ENCODE measurements at places on chromosomes 5 and 9.

DNA sequence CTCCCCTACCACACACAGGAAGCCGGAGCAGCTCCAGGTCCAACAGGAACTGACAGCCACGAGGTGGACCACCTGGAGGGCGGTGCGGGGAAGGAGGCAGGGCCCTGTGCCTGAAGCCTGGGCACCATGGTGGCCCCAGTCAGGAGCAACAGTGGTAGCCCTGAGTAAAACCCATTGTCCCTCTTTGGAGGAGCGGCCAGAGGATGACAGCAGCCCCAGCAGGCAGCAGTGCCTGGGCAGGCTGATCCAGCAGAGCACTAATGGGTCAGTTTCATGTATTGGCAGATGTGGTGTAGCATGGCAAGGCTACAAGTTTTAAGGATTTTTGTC, 47.7 kb upstream of the GARNL3 start:
- DNase-seq = no peak

DNA sequence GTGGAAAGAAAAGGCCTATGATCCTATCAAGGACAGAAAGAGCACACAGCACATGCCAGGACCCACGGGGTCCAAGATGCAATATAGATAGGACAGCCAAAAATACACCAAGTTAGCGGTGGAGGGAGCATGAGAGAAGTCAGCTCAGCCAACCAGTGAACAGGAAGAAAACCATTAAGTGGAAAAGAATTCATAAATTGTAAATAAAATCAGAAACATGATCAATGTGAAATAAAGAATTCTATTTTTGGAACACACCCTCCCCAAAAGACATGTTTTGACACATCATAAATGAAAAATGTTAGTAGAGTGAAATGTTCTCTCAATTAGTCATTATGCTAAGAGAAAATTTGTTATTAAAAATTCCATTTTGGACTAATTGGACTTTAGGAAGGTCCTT, 35.6 kb downstream of the ATPSCKMT start:
- DNase-seq = no peak

GRCh38 chr5:115087951-115088350, 81.8 kb downstream of the TRIM36 start:
- DNase-seq = no peak

DNA sequence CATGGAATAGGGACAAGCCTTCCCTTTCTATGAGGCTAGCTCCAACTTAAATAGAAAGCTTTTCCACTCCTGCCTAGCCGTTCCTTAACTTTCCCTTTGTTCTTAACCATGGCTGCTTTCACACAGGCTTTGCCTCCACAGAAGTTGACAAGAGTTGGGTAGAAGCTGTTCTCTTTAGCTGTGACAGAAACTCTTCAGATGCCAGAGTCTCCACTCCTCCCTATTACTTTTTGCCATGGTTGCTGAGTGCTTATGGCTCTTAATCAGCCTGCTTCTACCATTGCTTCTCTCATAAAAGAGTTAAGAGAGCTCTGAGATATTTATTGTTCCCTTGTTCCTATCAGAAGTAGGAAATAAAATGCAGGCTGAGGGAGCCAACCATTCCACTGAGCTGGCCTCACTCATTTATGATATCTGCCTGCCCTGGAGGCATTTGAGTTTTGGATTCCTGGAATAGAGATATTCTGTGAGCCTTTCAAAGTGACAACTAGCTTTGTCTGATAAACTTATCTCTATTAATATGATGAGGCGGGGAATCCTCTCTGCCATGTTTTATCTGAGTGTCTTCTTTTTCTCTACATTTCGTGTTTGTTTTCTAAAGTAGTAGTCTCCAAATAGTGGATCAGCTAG, 162.6 kb downstream of the DMAC1 start:
- DNase-seq = no peak

DNA sequence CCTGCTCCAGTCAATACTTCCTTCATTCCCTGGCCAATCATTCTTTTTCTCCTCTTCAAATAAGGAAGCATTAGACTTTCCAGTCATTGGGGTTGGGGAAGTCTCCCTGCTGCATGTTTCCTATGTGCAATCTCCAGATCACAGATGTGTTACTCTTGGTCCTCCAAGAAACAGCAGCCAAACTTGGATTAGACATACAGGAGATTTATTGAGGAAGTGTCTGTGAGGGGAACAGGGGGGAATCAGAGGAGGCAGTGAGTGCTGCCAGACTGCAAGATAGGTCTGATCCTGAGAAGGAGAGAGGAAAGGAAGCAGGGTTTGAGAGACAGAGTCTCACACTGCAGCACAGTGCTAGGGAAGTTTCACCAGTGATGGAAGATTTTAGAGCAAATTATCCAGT, 40.6 kb upstream of the SLIT3 start:
- no peak for DNase-seq

DNA sequence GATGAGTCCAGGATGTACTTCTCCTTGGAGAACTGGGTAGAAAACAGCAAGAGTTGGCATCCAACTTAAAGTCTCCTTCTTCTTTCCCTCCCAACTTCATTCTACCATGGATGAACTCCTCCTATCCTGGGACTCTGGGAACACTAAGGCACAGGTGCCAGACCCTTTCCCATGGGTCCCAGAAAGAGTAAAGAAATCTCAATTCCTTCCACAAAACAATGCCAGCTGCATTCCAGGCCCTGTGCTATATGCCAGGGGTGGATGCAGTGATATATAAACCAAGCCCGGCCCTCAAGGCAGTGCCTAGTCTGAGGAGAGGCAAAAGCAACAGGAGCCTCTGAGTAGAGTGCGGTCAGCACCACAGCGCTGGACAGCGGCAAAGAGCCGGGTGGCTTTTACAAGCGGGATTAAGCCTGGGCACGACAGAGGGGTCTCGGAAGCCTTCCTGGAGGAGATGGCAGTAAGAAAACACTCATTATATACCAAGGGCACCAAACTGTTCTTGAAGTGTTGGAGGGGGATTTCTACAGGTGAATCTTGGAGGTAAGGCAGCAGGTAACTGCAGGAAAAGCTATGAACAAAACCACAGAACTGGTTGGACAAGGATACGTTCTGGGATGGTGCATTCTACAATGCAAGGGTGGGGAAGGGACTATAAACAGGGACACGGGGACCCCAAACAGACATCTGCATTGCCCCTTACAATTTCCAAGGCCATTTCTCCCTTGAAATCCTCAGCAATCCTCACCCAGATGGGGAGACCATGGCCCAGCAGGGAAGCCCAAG, 16.4 kb upstream of the TOR2A start:
- DNase-seq = no peak

GRCh38 chr9:137192859-137193258, 4.4 kb downstream of the SSNA1 start:
- no peak for DNase-seq

- no peak for DNase-seq
These were observed 338.9 kb upstream of the KLF9 start for GRCh38 chr9:70753311-70753710.

GRCh38 chr5:157290981-157291711, 25.2 kb downstream of the CYFIP2 start:
- DNase-seq = no peak

GRCh38 chr5:3060283-3060682, 308.8 kb upstream of the IRX2 start:
- no peak for DNase-seq

DNA sequence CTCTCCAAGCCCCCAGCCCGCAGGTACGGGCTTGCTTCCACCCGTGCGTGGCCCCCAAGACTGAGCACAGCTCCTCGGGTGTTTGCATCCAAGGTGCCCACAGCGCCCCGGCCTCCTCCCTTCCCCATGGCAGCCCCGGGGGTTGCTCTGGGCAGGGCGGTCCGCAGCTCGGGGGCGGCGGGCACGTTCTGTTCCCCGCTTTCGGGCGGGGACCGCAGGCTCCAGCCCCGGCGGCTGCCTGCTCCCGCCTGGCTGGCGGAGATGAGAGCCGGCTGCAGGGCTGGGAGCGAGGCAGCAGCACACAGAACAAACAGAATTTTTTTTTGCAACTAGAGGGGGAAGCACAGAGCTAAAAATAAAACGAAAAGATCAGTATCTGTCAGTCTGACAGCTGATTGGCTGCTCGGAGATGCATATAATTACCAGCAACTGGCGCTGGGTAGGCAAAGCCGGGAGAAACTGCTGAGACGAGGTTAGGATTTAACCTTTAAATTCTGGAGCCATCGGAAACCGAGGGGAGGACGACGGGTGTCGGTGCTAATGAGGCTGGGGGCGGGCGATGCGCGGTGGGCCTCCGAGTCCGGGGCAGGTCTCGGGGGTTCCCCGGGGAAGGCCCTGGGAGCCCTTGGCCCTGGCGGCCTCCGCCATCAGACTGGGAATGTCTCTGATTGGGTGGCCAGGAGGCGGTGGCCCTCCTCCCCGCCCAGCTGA, 142.7 kb upstream of the IER5L start:
- peak; percentile 12 for DNase-seq

- DNase-seq = no peak
These were observed 42.8 kb upstream of the RAD23B start for GRCh38 chr9:107240260-107240659.

DNA sequence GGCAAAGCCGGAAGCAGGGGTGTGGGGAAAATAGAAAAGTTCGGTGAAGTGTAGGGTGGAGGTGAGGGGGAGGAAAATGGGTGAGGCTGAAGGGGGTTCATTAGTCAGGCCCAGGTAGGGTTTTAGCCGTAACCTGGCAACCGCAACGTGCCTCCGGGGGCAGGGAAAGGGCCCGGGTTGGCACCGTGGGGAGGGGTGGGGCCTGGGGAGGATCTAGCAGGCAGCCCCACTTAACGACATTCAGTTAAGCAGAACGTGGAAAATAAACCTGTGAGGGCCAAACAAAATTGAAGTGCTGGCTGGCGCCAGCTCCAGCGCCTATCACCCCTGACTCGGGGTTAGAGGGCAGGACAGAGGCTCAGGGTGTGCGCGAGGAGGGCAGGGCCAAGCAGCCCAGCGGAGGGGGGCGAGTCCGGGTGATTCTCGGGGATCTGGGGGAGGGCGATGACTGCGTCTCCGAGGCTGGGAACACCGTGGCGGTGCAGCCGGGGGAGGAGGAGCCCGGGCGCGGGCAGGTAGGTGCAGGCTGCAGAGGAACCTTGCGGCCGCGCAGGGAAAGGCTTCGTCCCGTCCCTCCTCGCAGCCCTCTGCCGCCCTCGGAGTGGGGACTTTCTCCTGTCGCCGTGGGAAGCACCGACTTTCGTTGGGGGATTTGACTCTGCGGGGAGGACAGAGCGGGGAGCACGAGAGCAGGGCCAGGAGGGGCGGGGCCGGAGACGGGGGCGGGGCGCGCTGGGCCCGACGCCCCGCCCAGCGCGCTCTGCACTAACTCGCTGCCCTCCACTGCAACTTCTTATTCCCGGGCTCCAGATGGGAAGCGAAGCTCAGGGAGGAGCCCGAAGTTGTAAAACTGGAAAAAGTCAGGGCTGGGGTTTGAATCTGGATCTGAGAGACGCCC, 5.1 kb downstream of the RGS14 start:
- DNase-seq = peak; percentile 46

DNA sequence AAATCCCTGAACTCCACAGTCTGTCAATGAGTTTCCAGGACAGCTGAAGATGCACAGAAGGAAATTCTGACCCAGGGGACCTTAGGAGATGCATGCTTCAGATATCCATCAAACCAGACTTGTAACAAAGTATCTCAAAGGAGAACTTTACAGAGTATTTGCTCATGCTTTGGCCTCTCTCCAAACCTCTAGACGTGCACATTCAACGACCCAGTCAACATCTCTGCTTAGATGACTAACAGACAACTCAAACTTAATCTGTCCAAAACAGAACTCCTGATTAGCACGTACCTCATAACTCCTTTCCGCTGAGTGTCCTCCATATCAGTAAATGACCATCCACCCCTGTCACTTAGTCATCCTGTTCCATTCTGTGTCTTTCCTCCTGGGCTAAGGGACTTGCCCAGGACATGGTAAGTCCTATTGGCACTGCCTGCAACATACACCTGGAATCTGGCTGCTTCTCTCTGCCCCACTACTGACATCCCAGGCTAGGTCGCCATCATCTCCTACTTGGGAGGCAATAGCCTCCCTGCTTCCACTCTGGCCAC, 107.4 kb downstream of the LMNB1 start:
- no peak for DNase-seq

GRCh38 chr5:36558641-36559040, 47.8 kb upstream of the SLC1A3 start:
- no peak for DNase-seq

DNA sequence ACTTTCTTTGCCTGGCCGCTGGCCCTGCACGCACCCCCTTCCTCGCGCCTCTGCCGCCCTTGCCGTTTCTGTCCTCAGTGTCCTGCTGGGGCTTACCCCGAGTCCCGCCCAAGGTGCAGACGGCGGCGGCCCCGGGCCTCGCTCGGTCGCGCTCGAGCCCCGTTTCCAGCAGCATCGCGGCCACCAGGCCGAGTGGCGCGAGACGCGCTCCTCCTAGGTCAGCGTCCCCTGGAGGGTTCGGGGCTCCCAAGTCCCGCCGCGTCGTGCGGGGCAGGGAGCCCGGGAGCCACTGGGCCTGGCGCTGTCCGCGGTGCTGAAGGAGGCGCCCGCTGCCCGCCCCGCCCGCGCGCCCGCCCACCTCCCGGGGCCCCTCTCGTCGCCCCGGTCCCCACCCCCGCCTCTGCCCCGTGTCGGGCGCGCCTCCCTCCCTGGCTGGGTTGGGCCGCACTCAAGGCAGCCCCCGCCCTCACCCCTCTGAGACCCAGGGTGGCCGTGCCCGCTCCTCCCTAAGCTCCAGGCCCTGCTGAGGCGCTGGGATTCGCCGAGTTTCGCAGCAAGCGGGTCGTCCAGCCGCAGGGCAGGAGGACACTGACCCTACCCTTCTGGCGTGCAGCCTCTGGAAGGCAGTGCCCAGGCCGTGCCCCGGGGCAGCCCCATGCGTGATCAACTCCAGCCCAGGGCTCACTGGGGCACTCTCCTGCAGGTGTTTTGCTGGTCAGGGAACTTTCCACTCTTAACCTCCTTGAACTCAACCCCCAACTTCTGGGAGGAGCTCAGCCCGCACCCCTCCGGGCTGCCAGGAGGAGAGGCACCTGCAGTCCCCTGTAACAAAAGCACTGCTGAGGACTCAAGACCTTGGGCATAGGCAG, at the start of gene LHX3:
LHX3 (minus strand) TSS at position 291 of the 869 bp plus-strand sequence; CDS start at position 175, 116 bp downstream.
- DNase-seq = no peak

DNA sequence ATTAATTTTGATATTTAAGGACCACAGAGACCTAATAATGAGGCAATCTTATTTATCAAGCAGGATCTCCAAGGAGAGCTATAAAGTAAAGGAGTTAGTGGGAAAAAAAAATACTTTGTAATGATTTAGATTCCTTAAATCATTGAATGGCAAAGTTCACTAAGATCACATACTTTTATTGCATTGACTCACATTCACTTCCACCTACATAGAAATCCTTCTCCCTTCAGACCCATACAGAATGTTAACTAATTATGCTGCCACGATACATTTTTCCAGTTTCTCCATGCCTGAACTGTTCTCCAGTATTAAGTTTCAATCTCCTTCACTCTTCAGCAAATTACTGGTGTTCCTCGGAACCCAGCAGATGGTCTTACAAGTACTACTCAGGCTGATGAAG, 388.7 kb downstream of the EFNA5 start:
- DNase-seq = no peak

DNA sequence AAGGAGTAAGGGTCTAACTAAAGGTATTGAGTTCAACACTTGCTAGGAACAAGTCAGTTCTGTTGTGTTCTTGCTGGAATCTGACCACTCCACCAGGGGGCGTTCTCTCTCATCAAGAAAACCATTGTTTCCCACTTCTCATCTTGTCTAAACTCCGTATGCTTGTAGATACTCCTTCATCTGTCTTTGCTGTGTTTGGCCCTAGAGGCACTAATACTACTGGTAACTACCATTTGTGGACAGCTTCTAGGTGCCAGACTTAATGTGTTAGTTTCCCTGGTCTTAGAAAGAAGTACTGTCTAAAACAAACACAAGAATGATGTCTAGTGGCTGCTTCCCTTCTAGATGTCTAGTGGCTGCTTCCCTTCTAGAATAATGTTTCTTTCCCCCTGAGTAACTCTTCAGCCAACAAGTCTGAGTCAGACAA, 18.7 kb upstream of the PTPDC1 start:
- peak; percentile 42 for DNase-seq

Data from activated T-helper 1 cell treated with Interleukin-2 at 50 U/mL for 16 hours (primary cell).